ENCODE measurements at places on chromosomes 5 and 9.

DNA sequence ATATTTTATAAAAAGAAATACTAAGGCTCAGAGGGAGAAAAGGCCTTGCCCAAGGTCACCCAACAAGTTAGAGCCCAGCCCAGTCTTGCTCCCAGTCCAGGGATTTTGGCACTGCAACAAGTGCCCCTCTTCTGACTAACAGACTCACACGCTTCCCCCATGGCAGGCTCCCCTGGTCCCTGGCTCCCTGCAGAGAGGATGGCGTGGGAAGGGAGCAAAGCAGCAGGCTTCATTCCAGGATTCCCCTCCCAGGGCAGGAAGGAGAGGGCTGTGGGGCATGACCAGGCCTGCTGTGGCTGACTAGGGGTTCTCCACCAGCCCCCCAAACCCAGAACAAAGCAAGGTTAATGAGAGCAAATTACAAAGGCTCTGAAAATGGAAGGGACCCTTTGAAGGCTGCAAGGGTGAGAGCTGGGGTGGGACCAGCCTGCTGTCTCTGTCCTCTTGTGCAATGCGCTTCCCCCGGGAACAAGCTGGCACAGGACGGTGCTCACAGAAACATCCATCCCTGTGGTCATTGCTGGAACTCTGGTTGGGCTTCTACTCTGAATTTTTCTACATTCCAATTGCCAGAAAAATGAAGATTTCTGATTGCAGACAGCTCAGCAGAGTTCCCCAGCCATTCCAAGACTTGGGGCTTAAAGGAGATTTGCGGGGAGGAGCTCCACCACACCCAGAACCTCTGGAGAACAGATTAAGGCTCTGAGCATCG, 37.1 kb upstream of the FAT2 start:
- DNase-seq, result no peak

DNA sequence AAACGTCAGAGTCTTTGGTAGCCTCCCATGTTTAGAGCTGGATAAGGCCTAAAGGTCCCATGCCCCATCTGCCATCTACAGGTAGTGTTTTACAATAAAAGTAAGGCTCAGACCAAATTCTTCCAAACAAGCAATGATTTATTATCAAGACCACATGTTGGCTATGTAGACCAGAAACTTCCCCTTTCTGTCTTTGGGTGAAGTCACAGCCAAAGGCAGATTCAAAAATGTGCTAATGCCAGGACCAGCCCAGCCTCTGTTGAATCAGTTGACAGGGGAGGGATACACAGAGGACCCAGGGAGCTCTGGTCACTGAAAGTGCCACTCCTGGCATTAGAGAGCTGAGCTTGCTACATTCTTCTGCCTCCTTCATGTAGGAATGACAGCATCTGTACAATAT, 360.8 kb downstream of the NTRK2 start:
- no peak for DNase-seq

- no peak for DNase-seq
Observed at GRCh38 chr5:139976703-139977102, 66.4 kb downstream of the NRG2 start.

DNA sequence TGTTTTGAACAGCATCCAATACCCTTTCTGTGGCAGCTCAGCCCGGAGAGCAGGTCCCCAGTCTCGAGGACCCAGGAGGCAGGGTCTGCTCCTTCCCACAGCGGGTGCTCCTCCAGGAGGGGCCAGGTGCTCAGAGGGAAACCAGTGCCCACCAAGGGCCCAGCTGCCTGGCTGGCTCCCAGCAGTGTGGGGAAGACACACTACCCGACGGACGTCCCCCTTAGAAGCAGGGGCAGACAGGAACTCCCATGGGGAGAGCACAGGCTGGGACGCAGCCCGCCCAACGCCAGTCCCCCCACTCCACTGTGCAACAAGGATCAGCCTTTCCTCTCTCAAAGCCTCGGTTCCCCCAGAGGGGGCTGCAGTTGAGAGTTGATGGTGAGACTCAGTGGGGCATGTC, 57.6 kb downstream of the ADAMTS2 start:
- DNase-seq, result no peak

GRCh38 chr5:5422819-5423515, 490 bp downstream of the ICE1 start:
- DNase-seq, result no peak

DNA sequence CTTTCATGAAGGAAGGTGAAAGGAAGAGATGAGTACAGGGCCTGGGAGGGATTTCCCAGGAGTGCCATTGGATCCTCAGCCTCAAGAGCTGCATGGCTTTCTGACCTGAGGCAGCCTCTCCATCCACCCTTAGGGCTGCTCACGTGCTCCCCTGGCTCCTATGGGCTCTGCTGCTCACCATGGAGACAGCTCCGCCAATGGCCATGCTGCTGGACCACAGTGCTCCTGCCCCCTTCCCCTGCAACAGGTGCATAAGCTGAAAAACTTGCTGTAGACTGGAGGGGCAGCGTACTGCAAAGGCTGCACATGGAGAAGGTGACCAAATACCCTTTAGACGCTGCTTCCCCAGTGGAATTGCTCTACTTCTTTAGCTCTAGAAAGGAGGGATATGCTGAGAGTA, 112.7 kb upstream of the PANK3 start:
- DNase-seq, result no peak

DNA sequence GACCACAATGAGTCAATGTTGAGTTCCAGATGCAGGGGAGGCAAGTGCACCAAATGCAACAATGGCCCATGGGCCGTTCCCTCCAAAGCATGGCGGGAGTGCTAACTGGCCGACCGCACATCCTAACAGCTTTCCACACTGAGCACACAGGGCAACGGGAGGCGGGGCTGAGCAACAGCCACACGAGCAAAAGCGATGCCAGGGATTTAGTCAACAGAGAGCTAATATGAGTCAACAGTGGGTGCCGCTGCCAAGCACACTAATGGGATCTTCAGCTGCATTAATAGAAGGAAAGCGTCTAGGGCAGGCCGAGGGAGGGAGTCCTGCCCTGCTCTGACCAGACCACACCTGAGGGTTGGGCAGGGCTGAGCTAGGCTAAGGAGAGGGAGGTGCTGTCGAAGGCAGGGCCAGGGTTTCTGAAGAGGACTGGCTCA, 4.6 kb downstream of the EPB41L4B start:
- peak; percentile 96 for DNase-seq

GRCh38 chr5:33457126-33457525, 16.4 kb downstream of the TARS1 start:
- DNase-seq, result no peak

DNA sequence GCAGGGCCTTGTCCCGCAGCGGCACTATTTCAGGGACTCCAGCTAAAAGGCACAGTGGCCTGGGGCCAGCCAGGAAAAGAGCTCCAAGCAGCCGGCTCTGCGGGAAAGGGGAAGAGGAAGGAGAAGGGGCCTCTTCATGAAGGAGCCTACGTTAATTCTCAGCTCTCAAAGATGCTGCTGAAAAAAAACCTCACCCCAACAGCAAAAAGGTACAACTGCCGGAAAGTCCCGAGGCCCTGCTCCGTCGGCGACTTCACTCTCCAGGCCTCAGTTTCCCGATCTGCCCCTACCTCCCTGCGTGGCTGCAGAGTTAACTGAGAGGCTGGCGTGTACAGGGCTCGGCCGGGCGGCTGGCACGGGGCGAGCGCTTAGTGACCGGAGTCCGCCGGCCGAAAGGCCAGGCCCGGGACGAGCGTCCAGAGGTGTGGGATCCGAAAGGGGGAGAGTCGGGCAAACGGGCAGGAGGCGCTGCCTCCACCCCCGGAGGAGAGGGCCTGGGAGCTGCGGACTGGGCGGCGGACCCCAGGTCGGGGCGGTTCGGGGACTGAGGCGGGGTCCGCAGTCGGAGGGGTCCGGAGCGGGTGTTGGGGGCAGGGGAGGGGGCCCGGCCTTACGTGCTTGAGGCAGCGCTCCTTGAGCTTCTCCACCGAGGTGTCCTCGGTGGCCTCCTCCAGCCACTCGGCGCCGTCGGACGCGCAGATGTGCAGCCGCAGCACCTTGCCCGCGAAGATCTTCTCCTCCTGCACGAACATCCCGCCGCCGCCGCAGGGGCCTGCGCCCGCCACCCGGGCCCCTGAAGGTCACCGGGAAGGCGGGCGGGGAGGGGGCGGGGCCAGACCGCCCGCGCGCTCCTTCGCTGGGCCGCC, 529 bp downstream of the UBAC1 start:
- no peak for DNase-seq

DNA sequence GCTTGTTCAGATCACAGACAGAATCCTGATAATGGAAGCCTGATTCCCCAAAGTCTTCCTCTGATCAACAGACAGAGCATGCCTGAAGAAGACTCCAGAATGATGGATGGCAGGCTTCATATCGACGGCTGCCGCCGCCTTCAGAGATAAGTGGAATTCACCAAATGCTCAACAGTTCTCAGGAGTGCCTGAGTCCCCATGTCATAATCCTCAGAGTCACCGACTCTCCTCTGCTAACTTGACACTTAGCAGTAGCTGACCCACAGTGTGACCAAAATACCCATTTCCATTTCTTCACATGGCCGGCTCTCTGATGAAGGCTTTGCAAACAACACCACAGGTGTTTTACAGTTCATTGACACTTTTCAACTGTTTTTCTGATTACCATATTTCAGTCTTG, 58.7 kb downstream of the PRDM6 start:
- DNase-seq, result no peak

DNA sequence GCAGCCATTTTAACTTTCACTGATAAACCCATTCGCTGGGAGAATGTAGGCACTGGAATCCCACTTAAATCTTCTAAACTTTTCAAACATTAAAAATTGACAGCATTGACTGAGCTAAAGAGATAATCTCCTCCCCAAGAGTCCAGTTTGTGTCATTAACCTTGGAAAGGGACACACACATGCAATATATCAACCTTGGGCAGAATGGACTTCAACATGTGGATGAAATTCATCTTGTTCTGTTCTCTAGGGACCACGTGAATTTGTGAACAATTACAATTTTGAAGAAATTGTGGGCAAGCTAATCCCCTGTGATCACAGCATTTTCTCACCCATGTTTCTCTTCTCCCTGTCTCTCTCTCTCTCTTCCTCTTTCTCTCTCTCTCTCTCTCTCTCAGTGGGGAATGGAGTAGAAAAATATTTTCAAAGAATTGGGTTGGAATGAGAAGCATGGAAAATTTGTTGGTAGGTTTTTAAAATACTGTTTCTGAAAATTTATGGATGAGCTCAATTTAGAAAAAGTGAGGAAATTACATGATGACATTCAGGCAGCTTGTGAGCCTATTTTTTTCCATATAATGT, 553.7 kb downstream of the EBF1 start:
- no peak for DNase-seq

DNA sequence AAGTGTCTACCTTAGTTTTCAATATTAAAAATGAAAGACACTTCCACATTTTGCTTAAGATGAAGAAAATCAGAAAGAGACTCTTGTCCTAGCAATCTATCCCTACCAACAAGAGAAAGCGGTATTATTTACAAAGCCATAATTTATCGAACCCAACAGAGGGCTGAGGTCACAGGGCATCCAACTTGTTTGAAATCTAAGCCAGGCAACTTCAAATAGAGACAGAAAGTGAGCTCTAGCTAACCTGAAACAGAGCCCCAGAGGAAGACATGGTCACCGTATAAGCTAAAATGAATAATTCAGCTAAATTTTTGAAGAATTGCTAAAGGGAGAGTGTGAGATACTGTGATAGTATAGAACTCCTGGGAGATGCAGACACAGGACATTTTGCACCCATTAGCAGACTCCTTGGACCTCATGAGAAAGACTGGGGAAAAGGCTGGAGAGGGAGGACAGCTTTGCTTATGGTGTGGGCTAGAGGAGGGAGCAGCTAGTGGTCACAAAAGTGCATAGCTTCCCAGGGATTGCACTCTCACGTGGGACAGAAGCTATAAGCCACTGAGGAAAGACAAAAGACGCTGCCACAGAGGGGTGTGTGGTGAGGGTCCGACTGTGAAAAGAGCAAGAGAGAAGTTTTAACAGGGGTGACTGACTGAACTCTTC, 624.2 kb upstream of the GRIN3A start:
- DNase-seq, result no peak

GRCh38 chr5:168706655-168707069, 127.5 kb upstream of the PANK3 start:
- peak; percentile 20 for DNase-seq

- no peak for DNase-seq
Observed at GRCh38 chr5:141637123-141637766, 448 bp downstream of the RELL2 start.

- no peak for DNase-seq
Observed at GRCh38 chr9:100011062-100011681, 87.6 kb downstream of the ERP44 start.

GRCh38 chr5:78242001-78242400, 52.5 kb downstream of the AP3B1 start:
- DNase-seq, result no peak

DNA sequence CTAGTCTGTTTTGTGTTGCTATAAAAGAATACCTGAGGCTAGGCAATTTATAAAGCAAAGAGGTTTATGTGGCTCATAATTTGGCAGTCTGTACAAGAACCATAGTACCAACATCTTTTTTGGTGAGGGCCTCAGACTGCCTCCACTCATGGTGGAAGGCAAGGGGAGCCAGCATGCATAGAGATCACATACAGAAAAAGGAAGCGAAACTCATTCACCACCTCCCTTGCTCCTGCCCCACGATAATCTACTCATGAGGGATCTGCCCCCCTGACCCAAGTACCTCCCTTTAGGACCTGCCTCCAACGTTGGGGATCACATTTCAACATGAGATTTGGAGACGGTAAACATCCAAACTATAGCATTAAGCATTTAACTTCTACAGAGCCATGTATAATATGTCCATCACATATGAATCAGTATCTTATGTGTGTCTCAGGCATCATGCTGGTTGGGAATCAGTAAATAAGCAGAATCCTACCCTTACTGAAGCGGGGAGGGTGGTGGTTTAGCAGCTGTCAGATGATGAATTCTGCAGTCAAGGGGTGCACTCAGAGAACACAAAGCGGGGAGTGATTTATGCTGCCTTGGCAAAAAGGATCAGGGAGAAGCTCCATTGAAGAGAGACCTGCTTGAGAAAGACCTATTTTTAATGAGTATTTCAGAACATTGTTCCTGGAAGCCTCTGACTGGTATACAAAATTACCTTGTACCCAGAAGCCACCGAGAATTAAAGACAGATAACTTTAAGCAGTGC, 34.8 kb downstream of the HMGXB3 start:
- no peak for DNase-seq

- no peak for DNase-seq
Observed at GRCh38 chr5:88833371-88834130, 49.4 kb downstream of the MEF2C start.

Measured in NCI-H1092 (cell line).